ENCODE measurements at places on chromosomes 2 and 18. TPM values are rescaled to one million over a fixed set of nuclear protein-coding genes. Genes with fewer than 3 reads are reported as not detected.

Gene KLHL41
- total RNA-seq = 1.2 TPM

- DNase-seq = no peak
- H3K4me1 ChIP-seq = no peaks in the 10 kb centered on the region
- H3K27ac ChIP-seq = no peak overlapping the region
- H3K27me3 ChIP-seq = no peaks in the 10 kb centered on the region
- no peaks in the 10 kb centered on the region for H3K36me3 ChIP-seq
These were observed 106.4 kb downstream of the MBD2 start for GRCh38 chr18:54117853-54118773.

- H3K27me3 ChIP-seq = no peaks in the 10 kb centered on the region
- no peak for DNase-seq
- no peak overlapping the region for H3K4me3 ChIP-seq
- peaks cover 56% of the 10 kb centered on the region for H3K4me1 ChIP-seq
These were observed 5.3 kb upstream of the DCTN1 start for GRCh38 chr2:74385396-74385795.

GRCh38 chr2:121998751-121999150, 243.3 kb downstream of the TSN start:
- DNase-seq = no peak
- peaks cover 4% of the 10 kb centered on the region for H3K4me1 ChIP-seq
- peaks cover 2% of the 10 kb centered on the region for H3K27me3 ChIP-seq
- H3K4me3 ChIP-seq = no peak overlapping the region
- H3K27ac ChIP-seq = no peak overlapping the region

- H3K27me3 ChIP-seq = no peaks in the 10 kb centered on the region
- peaks cover 3% of the 10 kb centered on the region for H3K36me3 ChIP-seq
- no peak overlapping the region for H3K27ac ChIP-seq
- peaks cover 6% of the 10 kb centered on the region for H3K4me1 ChIP-seq
- no peak overlapping the region for H3K4me3 ChIP-seq
- no peak for DNase-seq
These were observed 154.2 kb upstream of the CCDC195 start for GRCh38 chr2:224870341-224870740.

Gene GKN2
- total RNA-seq = not detected

DNA sequence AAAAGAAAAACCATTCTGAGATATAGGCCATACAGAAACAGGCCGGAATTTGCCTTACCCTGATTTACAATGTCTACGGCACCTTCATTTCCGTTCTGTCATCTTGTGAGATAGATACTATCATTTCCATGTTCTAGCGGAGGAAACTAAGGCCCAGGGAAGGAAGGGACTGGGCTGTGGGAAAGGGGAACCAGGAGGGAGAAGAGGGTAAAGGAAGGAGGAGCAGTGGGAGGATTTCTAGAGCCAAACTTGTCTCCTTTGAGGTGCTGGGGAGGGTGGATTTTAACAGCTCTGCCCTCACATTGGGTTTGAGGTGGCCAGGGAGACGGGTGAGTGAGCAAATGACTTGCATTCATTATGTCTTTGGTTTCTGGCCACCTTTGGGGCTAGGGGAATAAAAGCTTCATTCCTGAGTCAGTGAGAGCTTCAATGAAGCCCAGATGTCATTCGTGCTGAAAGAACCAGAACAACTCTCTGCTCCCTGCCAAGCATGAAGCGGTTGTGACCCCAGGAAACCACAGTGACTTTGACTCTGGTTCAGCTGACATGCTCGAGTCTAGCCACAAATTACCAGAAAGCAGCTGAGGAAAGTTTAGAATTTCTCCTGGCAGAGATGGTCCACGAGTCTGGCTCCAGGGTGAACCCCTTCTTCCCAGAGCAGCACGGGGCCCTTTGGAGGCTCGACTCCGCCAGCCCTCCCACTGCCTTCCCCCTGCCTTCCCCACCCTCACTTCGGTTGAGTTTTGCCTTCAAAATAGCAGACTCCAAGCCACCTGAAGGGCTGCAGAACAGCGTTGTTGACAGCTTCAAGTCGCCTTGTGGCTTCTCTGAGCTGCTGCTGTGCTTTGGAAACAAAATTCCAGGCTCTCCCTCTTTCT, 3.8 kb downstream of the ACTG2 start:
- no peak overlapping the region for H3K4me3 ChIP-seq
- H3K27me3 ChIP-seq = no peaks in the 10 kb centered on the region
- H3K27ac ChIP-seq = no peak overlapping the region
- peak; percentile 56 for DNase-seq
- H3K36me3 ChIP-seq = no peaks in the 10 kb centered on the region
- H3K4me1 ChIP-seq = peaks cover 14% of the 10 kb centered on the region

Gene CERS6
- total RNA-seq = 83.3 TPM

Gene SERPINE2
- 9.1 TPM for total RNA-seq

DNA sequence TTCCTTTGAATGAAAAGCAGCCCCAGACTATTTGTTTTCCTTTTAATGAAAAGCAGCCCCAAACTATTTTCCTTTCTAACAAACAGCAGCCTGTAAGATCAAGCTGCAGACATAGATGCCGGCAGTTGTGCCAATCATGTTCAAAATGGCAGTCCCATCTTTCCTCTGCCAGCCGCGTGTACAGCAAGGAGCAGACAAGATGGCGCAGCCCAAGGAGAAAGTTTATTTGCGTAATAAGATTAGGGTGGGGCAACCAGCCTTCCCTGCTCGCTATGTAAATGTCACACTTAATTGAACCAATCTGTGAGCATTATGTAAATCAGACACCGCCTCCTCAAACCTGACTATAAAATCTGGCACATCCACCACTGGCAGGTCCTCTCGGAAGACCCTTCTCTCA, 226.0 kb downstream of the TGIF1 start:
- H3K27me3 ChIP-seq = no peaks in the 10 kb centered on the region
- peaks cover 2% of the 10 kb centered on the region for H3K4me1 ChIP-seq
- no peaks in the 10 kb centered on the region for H3K36me3 ChIP-seq
- DNase-seq = no peak

DNA sequence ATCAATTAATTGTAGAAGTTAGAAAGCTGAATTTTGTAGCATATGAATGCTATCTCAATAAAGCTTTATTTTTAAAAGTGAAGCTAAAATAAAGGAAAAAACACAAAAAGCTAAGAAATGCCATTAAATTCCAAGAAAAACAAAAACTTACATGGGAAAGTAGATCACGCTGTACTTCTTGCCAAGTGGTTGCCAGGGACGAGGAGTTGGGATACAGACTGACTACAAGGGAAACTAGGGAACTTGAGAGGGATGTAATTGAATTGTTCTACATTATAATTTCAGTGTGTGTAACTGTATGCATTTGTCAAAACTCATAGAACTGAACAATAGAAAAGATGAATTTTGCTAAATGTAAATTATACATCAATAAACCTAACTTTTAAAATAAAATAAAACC, 108.1 kb downstream of the DYM start:
- H3K27me3 ChIP-seq = no peaks in the 10 kb centered on the region
- H3K36me3 ChIP-seq = no peaks in the 10 kb centered on the region
- no peaks in the 10 kb centered on the region for H3K4me1 ChIP-seq
- no peak overlapping the region for H3K27ac ChIP-seq

Gene REEP1
- 0.34 TPM for total RNA-seq

DNA sequence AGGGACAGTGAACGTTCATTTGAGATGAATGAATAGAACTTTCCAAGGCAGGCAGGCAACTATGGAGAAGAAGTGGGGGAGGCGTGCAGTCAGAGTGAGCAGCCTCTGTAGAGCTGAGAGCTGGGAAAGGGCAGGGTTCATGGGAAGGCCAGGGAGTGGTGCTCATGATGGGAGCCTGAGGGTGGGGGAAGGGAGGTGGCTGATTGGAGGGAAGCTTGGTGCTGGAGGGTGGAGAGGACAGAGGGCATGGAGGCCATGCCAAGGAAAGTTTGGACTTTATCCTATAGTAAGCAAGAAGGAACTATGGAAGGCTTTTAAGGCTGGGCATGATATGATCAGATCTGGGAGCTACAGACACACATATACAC, 47.6 kb upstream of the LGALSL start:
- no peaks in the 10 kb centered on the region for H3K27me3 ChIP-seq
- peak overlapping the region; percentile 72 for H3K27ac ChIP-seq
- H3K4me3 ChIP-seq = peak overlapping the region; percentile 37
- no peak for DNase-seq

DNA sequence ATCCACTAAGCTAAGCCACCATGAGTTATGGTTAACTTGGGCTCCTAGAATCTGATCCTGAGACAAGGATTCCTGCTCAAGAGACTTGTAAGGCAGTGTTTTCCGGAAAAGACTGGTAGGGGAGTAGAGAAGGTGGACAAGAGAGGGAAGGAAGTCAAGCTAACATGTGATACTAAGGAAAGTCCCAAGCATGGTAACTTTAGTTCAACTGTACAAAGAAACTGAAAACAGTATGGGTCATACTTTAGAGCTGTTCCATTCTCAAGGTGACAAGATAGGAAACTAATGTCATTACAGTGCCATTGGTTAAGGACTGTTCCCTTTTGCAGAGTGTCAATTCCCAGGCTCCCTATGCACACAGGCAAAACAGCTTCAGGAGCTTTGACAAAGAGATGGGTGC, 5.8 kb downstream of the MYO5B start:
- no peak overlapping the region for H3K4me3 ChIP-seq
- peaks cover 13% of the 10 kb centered on the region for H3K4me1 ChIP-seq
- no peaks in the 10 kb centered on the region for H3K36me3 ChIP-seq
- H3K27me3 ChIP-seq = peaks cover 14% of the 10 kb centered on the region

Gene PROKR1
- not detected for total RNA-seq

Gene UGT1A4
- not detected for total RNA-seq

DNA sequence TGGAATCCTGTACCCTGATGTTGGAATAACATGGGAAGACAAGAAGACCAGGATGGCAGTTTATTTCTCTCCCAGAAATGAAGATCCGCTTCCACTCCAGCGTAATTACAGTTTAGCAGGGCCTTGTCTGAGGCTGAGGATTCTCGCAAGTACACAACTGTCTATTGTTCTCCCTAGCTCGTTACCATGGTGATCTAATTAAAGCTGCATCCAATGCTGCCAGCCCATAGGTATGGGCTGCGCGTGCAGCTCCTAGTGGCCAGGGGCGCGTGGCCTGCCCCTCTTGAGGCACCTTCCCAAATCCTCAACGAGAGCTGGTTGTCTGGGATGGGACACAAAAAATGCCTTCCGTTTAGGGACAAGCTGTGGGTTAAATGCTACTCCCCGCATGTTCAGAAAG, 344.9 kb downstream of the CYRIA start:
- H3K27me3 ChIP-seq = no peaks in the 10 kb centered on the region
- H3K4me3 ChIP-seq = no peak overlapping the region
- H3K4me1 ChIP-seq = no peaks in the 10 kb centered on the region
- no peak overlapping the region for H3K27ac ChIP-seq
- no peaks in the 10 kb centered on the region for H3K36me3 ChIP-seq
- no peak for DNase-seq

DNA sequence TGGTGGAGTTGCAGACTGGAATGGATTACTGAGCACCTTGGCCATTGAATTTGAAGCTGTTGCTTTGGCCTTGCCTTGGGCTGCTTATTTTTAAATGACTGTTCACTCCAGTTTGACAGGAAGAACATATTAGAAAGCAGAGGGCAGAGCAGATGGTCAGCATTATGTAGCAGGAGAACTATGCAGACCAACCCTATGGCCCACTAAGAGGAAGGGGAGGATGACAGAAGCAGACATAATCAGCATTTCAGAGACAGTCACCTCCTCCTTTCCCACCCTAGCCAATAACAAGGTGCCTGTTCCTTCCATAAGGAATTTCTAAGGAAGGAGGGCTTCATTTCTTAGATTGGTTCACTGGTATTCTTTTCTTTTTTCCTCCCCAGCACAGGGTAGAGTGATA, 2.4 kb downstream of the CHRNA1 start:
- H3K36me3 ChIP-seq = no peaks in the 10 kb centered on the region
- H3K4me1 ChIP-seq = no peaks in the 10 kb centered on the region
- H3K4me3 ChIP-seq = no peak overlapping the region
- no peak for DNase-seq

DNA sequence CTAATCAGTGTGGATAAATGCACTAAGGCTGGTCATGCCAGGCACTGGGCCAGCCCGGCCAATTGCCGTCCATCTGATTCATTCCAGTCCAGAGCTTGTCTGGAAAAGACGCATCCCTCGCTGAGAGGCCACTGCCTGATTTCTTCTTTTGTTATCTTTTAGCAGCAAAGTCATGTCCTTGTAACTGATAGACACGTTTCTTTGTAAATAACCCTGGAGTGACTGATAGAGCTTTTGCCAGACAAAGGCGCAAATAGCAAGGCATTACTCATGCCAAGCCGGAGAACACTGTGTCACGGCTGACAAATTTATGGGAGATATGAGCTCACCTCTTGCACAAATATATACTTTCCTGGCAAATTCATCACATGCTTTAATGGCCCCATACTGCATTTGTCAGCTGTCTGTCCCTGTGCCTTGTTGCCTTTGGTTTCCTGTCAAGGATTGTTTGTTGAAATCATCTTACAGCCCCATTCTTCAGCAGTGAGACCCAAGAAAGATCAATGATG, 164.4 kb downstream of the ETAA1 start:
- no peaks in the 10 kb centered on the region for H3K36me3 ChIP-seq
- no peak overlapping the region for H3K27ac ChIP-seq
- no peaks in the 10 kb centered on the region for H3K27me3 ChIP-seq
- H3K4me1 ChIP-seq = no peaks in the 10 kb centered on the region
- no peak for DNase-seq

- no peak overlapping the region for H3K4me3 ChIP-seq
- H3K27me3 ChIP-seq = no peaks in the 10 kb centered on the region
- no peak for DNase-seq
- no peaks in the 10 kb centered on the region for H3K36me3 ChIP-seq
- peaks cover 2% of the 10 kb centered on the region for H3K4me1 ChIP-seq
These were observed 23.3 kb downstream of the PLEK start for GRCh38 chr2:68388358-68388757.

Gene GPR45
- not detected for total RNA-seq

Gene GALNT5
- 0.26 TPM for total RNA-seq

Gene AGXT
- not detected for total RNA-seq

DNA sequence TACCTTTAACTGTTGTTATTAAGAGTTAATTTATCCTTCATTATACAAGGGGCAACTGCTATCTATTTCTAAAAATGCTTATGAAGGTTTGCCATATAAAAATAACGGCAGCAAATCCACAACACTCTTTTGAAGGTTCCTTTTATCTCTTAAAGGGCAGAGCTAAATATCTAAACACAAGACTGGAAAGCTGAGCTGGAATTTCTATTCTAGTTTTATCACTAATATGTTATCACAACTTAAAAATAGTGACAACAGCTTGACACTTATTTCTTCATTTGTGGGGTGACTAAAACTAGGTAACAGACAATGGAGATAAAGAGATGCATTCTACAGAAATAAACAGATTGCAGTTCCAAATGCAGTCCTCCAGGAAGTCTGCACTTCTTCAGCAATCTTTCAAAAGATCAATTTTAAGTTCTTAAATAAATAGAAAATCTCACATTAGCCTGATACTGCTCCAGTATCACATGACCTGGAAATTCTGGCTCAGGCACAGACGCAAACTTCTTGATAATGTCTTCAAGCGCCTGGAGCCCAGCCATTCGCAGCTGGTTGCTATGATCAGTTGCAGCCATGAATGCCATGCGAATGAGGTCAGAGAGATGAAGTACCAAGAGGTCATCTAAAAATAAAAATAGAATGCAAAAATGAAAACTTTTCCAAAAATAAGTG, 54.0 kb upstream of the STRN start:
- H3K27ac ChIP-seq = no peak overlapping the region
- peaks cover 74% of the 10 kb centered on the region for H3K36me3 ChIP-seq
- DNase-seq = peak; percentile 87
- H3K4me3 ChIP-seq = no peak overlapping the region
- H3K27me3 ChIP-seq = no peaks in the 10 kb centered on the region
- no peaks in the 10 kb centered on the region for H3K4me1 ChIP-seq

Data from suprapubic skin (tissue), 4 donors.